GM12878 (cell line): ENCODE measurements at places on chromosomes 2 and 18. TPM values are rescaled to one million over a fixed set of nuclear protein-coding genes. Genes with fewer than 3 reads are reported as not detected.

- no peak for DNase-seq
- H3K4me1 ChIP-seq, result peaks cover 19% of the 10 kb centered on the region
- no peak overlapping the region for H3K4me3 ChIP-seq
- no peak overlapping the region for H3K27ac ChIP-seq
Measured at GRCh38 chr2:8244639-8245038, 437.2 kb upstream of the ID2 start.

- no peak overlapping the region for H3K4me3 ChIP-seq
- no peak for DNase-seq
- H3K4me1 ChIP-seq, result no peaks in the 10 kb centered on the region
- H3K27ac ChIP-seq, result no peak overlapping the region
- H3K27me3 ChIP-seq, result no peaks in the 10 kb centered on the region
Measured at GRCh38 chr2:220510668-220511067, 883.2 kb downstream of the SLC4A3 start.

GRCh38 chr2:85173909-85174308 lies 40.7 kb downstream of the TCF7L1 start:
- no peaks in the 10 kb centered on the region for H3K4me1 ChIP-seq
- H3K27ac ChIP-seq, result no peak overlapping the region
- no peak overlapping the region for H3K4me3 ChIP-seq
- no peak for DNase-seq

DNA sequence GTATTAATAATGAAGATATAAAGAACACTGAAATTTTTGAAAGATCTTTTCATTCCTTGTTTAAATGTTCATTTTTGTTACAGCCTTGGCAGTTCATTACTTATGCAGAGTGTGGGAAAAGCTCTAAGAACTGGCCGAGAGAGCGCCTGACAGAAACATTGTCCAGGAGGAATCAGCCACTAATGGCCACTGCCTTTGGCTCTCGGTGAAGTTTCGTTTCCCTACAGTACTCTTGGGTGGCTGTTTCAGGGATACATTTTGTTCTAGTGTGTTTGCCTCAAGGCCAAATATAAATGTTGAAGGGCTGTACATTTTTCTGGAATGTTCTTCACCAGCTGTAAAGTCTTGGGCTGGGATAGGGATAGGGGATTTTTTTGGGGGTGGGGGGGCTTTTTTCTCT lies 10.7 kb downstream of the SPTBN1 start:
- no peak for DNase-seq
- no peak overlapping the region for H3K27ac ChIP-seq
- no peak overlapping the region for H3K4me3 ChIP-seq
- H3K36me3 ChIP-seq, result no peaks in the 10 kb centered on the region

GRCh38 chr2:163877316-163877715 lies 141.5 kb upstream of the FIGN start:
- H3K27me3 ChIP-seq, result no peaks in the 10 kb centered on the region
- H3K4me1 ChIP-seq, result no peaks in the 10 kb centered on the region
- no peak overlapping the region for H3K27ac ChIP-seq
- DNase-seq, result no peak

Gene ZNF385B
- not detected in 2 replicates for total RNA-seq

GRCh38 chr18:38460657-38461056 lies 895.1 kb upstream of the CELF4 start:
- no peaks in the 10 kb centered on the region for H3K4me1 ChIP-seq
- no peaks in the 10 kb centered on the region for H3K27me3 ChIP-seq
- DNase-seq, result no peak
- no peak overlapping the region for H3K27ac ChIP-seq
- no peaks in the 10 kb centered on the region for H3K36me3 ChIP-seq
- no peak overlapping the region for H3K4me3 ChIP-seq

Gene CD28
- total RNA-seq, result 0.16 and 0.23 TPM in 2 replicates

DNA sequence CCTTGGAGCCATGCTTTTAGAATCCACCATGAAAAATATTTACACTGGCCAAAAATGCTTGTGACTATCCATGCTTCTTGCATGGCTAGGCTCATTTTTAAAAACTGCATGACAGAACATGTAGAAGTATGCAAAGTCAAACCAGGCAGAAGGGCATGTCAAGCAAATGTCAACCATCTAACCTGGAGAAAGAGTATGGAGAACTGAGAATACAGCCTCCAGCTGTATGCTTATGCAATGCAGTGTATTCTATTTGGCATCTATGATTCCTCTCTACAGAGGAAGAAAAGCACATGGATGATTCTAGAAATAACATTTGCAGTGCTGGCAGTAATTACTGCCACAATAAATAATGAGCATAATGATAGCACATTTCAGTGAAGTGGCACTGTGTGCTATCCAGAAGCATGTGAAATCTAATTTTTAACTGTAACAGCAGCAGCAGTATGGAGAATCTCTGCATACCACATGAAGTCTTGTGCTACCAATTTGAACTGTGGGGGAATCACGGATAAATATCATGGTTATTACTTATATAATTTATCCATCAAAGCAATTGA lies 87.3 kb upstream of the CCDC141 start:
- no peak overlapping the region for H3K4me3 ChIP-seq
- no peaks in the 10 kb centered on the region for H3K36me3 ChIP-seq
- DNase-seq, result no peak
- no peak overlapping the region for H3K27ac ChIP-seq

- no peak for DNase-seq
- H3K36me3 ChIP-seq, result no peaks in the 10 kb centered on the region
- H3K27ac ChIP-seq, result no peak overlapping the region
- H3K4me3 ChIP-seq, result no peak overlapping the region
- H3K4me1 ChIP-seq, result no peaks in the 10 kb centered on the region
Measured at GRCh38 chr2:56681659-56682396, 498.0 kb downstream of the CCDC85A start.

Gene CHRNA1
- total RNA-seq, result not detected in 2 replicates

Gene LIMS3
- total RNA-seq, result 0.61 and 0.69 TPM in 2 replicates

Gene CFAP221
- not detected in 2 replicates for total RNA-seq

Gene PARD6G
- 1.4 and 2.0 TPM in 2 replicates for total RNA-seq

GRCh38 chr2:6641956-6642355 lies 223.8 kb downstream of the CMPK2 start:
- no peak for DNase-seq
- H3K4me1 ChIP-seq, result no peaks in the 10 kb centered on the region
- no peaks in the 10 kb centered on the region for H3K36me3 ChIP-seq

DNA sequence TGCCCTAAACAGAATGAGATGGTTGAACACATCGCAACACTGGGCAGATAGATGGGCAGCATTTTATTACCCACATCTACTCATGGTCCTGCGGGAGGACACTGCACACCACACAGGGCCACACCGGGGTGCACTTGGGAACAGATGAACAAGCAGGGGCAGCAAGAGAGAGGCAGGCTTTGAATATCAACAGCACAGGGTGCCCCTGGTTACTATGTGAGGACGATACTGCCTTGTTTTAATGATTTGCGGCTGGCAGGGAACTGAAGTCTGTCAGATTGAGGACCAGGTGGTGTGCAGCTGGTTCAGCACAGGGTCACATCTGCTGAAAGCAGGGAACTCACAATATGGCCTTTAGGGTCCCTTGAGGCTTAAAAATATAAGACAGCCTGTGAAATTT lies 195.7 kb downstream of the PIEZO2 start:
- peak; percentile 84 for DNase-seq
- H3K27ac ChIP-seq, result peak overlapping the region; percentile 100
- peaks cover 41% of the 10 kb centered on the region for H3K4me1 ChIP-seq
- no peaks in the 10 kb centered on the region for H3K27me3 ChIP-seq
- peak overlapping the region; percentile 30; the same call in 1 of the 2 replicates for H3K4me3 ChIP-seq
- H3K36me3 ChIP-seq, result no peaks in the 10 kb centered on the region

GRCh38 chr2:17753803-17754663 lies at the start of the genes GEN1 and SMC6:
TSS of gene GEN1 (plus strand) at chr2:17754138. CDS start at chr2:17759944, 5,806 bp downstream.
TSS of gene SMC6 (minus strand) at chr2:17753810. CDS start at chr2:17745946, 7,864 bp downstream.
- no peaks in the 10 kb centered on the region for H3K36me3 ChIP-seq
- H3K4me3 ChIP-seq, result peak within 1 kb of the TSS; percentile 91
- peak; percentile 83 for DNase-seq
- no peaks in the 10 kb centered on the region for H3K27me3 ChIP-seq
